ENCODE measurements at places on chromosomes 11 and 22. TPM values are rescaled to one million over a fixed set of nuclear protein-coding genes. Genes with fewer than 3 reads are reported as not detected.

Gene APOA1
- total RNA-seq = 0.11 TPM

Gene MS4A12
- not detected for total RNA-seq

Gene TSPAN18
- 0.15 TPM for total RNA-seq

Gene MS4A4E
- not detected for total RNA-seq

Gene SPCS2
- 46.8 TPM for total RNA-seq

Gene PACSIN3
- 32.5 TPM for total RNA-seq

Gene MS4A8
- total RNA-seq = not detected

Gene OR8A1
- not detected for total RNA-seq

Gene CCDC157
- total RNA-seq = 1.5 TPM

Gene DDIAS
- 18.2 TPM for total RNA-seq

Gene TCN2
- total RNA-seq = 0.12 TPM

Gene SOX6
- total RNA-seq = 3.0 TPM

All from Daoy (cell line).